ENCODE measurements at places on chromosomes 7 and 10.

- no peak for DNase-seq
Observed at GRCh38 chr7:6178298-6179029, 94.0 kb downstream of the CYTH3 start.

GRCh38 chr10:117955176-117955575 lies 91.6 kb downstream of the RAB11FIP2 start:
- DNase-seq, result no peak

DNA sequence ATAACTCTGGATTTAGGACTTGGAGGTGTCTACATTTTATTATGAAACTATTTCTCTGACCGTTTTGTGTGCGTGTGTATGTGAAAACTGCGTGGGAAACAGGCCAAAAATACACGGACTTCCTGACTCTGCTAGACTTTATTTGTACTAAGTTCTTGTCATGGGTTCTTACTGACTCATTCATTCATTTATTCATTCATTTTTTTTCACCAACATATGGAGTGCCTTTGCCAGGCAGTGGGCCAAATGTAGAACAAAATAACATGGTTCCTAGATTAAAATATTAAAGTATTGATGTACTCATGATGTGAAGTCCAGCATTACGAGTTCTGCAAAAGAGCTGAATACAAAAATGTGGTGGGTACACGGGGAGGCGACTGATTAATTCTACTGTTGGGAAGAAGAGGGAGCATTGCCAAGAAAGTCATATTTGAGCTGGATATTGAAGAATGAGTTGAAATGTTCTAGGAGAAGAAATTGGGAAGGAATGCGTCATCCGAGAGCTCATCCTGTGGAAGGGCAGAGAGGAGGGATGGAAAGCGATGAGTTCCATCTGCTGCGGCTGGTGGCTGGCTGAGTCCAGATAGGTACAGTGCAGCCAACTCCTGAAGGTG lies 24.6 kb downstream of the CACNB2 start:
- DNase-seq, result no peak

DNA sequence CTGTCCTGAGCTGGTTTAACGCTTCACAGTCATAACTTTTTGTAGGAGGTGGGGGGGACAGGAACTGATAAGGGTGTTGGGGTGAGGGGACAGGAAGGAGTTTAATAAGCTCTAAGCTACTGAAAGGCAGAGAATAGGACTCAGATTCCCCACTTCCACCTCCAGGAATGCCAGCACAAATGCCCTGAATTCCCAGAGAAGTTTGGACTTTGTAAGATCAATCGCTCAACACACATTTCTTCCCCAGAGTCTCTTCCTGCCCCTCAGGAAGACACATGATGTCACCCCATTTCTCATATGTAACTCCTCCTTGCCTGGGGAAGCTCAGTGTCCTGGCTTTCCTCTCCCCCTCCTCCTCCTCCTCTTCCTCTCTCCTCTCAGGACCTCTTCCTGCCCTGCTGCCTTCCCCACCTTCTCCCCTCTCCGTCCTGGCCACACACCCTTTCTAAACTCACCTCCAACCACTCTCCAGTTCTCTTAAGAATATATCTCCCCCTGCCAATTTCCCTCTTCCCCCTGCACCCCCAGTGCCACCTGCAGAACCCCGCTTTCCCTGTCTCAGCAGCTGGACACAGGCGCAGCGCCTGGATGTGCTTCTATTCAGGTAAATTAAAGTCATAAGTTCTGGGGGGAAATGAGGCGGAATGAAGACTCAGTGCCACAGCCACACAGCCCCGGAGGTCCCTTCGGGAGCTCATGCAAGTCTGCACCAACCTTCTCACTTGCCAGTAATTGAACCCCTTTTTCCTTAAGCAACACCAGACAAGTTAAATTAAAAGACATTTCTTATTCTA lies 5.3 kb upstream of the LOXL4 start:
- DNase-seq, result no peak

DNA sequence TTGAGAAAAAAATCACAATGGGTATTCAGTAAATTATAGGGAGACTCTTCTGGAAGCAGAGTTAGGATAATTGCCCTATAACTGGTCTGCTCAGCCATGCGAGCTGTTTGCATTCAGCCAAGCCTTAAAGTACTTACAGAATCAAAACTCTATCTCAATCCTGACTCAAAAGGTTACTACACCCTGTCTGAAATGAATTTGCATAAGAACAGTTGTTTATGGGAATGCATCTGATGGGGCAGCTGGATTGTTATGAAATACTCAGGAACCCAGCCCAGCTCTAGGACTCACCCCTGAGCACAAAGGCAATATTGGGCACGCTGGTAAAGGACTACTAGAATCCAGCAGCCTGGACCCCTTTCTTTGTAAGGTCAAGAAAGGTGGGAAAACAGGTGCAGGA lies 38.8 kb downstream of the AKR1B15 start:
- no peak for DNase-seq

- DNase-seq, result no peak
Observed at GRCh38 chr10:87761153-87761552, 56.9 kb downstream of the ATAD1 start.

GRCh38 chr10:75861582-75861981 lies 430.2 kb downstream of the LRMDA start:
- no peak for DNase-seq

DNA sequence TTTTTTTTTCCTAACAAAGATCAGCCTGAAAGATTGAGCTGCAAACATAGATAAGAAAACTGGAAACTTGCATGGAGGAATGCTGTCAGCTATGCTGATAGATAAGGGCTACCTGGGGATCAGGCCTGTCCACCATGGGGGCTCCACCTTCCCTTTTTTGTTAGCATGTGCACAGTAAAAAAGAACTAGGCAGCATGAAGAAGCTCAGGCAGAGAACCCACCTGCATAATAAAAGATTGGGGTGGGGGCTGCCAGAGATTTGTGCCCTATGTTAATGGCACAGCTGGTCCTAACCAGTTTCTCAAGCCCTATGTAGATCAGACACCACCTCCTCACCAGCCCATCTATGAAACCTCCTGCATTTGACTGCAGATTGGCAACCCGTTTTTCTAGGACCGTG lies 45.4 kb upstream of the CACNB2 start:
- DNase-seq, result no peak

DNA sequence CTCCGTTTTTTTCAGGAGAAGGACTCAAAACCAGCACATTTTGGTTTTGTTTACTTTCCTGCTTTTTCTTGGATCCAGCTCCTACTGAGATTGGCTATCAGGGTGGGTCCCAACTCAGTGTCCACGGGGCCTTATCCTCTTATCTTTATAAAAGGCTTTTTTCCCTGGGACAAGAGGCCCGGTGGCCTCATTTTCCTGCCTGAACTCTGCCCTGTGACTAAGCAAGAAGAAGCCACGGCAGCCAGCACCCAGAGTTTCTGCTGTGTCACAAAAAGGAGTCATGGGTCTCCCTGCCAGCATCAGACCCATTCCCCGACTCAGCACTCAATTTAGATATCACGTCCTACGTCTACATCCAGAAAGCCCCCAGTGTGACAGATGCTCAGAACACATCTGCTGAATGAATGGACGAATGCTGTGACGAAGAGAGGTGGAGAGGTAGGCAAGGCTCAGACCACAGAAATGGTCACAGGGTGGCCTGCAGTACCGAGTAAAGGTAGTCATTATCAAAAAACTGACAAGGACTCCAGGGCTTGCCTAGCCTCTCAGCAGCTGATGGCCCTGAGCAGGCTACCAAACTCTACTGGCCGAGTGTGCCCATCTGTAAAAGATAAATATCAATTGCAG lies 16.7 kb downstream of the DLG5 start:
- no peak for DNase-seq

DNA sequence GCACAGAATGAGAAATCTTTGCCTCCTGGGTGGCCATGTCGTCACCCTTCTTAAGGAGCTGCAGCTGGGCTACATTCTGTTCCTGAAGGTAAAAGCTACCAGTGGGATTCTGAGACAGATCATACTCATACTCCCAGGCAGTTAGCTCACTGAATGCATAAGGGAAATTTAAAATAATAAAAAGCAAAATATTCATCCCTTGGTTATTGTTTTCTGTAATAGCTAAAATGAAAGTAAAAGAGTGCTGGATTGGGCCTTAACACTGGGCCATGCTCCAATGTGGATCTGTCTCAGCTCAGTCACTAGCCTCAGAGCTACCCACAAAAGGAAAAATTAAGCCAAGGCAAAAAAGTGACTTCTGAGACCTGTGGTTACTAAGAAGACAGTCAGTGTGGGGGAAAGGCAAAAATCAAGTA lies 8.9 kb upstream of the DYNC2I1 start:
- no peak for DNase-seq

DNA sequence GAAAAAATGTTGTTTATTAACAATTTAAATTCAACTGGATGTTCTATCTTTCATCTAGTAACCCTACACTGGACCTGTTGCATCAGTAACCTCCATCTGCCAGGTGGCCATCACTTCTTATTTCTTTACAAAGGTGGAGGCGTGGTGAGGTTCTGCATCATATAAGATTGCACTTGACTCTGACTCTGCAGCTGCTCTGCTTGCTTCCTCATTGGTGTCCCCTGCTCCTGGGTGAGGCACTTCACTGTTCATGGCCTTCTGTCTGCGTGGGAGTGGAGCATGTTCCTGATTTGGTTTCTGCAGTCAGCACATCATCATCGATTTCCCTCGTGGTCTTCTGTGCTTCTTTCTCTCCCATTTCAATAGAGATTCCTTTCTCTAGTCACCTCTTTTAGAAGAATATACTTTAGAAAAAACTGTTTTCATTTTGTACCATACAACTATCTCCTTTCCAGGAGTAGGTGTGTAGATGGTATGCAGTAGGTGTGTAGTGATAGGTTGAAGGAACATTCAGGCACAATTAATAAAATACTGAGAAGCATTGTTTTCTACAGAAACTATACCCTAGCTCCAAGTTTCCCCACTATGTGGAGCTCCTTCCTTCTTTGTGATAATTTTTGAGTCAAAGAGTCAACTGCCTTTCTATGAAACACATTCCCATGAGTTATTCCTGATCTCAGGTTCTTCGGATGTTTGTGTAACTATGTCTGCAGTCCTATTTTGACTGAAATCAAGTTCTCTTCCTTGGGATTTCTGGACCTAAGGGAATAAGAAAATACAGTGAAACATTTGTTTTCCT lies 231.7 kb upstream of the CNTNAP2 start:
- no peak for DNase-seq

All from cortex of kidney (tissue), 1 donor.